ENCODE measurements at places on chromosomes 7 and 10.

GRCh38 chr7:104206841-104207240, 972 bp downstream of the ORC5 start:
- DNase-seq = no peak

GRCh38 chr7:87474533-87475358, 734 bp downstream of the ABCB4 start:
- no peak for DNase-seq

DNA sequence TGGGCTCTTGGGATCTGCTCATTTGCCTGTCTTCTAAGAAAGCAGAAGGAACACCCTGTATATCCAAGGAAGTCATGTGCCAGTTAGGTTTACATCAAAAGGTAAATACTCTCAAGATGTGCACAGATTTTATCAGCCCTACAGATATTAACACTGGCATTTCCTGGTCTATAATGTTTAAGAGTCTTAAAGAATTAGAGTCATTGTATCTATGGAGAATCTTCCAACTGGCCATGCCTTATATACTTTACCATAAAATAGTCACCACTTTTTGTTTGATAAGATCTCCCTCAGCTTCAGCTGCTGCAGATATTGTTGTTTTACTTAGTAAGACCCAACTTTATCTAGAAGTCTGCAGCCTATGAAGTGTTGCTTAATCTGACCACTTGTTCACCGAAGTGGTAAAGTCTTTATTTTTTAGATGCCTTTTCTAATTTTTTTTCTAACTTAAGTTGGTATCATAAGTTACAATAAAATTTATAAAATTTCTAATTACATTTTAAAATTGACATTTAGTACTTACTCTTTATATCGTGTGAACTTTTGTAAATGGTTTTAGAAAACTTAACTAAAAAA, 58.5 kb downstream of the CPED1 start:
- DNase-seq = no peak

GRCh38 chr10:132685921-132686680, 99.8 kb downstream of the NKX6-2 start:
- no peak for DNase-seq

DNA sequence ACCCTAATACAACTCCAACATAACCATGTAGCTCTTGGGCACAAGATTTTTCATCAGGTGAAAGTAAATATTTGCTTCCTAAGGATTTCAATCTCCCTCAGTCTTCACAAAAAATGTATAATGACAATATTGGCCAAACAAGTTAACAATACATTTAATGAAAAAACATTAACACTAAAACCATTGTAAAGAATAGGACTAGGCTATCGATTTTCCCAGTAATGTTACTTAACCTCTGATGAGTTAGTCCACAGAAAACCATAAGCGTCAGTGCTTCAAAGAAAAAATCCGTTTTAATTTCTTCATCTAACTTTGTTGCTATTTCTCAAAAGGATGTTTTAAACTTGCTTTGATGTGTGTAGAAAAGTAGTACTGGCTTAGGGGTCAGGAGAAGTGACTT, 1.2 kb downstream of the ZNF33B start:
- DNase-seq = peak; percentile 1

- peak; percentile 52 for DNase-seq
Observed at GRCh38 chr7:27174874-27175625, 930 bp upstream of the HOXA10 start.

DNA sequence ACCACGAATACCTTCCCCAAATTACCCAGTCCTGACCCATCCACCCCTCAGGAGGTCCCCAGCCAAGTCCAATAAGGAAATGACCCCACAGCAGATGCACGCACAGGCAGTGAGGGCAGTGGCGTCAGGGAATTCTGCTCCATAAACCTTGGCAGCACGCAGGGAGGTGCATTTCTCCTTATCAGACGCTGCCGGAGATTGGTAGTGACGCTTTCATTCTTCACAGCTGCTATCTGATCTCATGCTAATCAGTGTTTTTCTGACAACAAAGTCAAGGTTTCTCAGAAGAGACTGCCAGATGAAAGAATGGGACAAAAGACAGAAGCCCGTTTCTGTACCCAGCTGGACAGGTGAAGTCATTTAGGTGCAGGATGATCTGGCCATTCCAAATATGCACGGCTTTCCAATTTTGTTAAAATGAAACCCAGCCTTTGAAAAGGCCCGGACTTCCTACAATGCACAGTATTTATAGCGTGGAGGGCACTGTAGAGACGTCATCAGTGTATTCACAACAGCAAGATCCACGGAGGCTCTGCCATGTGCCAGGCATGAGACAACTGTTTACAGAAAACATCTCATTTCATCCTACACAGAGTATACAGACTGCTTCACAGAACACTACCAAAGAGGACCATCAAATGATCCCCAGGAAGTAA, 35.3 kb downstream of the DIP2C start:
- DNase-seq = peak; percentile 61
